Upper lobe of left lung (tissue), 6 donors: ENCODE measurements at places on chromosomes 5 and 9.

GRCh38 chr5:174145091-174145490, 99.6 kb downstream of the NSG2 start:
- no peak for DNase-seq

DNA sequence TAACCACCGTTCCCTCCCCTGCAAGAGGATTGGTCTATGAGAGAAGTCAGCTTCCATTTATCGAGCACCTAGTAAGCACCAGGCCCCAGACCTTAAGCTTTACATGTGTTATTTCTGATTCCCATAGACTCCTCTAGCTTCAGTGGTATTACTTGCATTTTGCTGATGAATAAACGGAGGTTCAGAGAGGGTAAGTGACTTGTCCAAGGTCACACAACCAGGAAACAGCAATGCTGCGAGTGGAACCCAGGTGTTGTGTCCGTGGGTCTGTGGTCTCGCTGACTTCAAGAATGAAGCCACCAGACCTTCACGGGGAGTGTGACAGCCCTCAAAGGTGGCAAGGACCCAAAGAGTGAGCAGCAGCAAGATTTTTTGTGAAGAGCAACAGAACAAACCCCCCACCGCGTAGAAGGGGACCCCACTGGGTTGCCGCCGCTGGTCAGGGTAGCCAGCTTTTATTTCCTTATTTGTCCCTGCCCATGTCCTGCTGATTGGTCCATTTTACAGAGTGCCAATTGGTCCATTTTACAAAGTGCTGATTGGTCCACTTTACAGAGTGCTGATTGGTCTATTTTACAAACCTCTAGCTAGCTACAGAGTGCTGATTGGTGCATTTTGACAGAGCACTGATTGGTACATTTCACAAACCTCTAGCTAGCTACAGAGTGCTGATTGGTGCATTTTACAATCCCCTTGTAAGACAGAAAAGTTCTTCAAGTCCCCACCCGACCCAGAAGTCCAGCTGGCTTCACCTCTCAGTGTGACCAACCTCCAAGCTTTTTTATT, 29.1 kb upstream of the KCNIP1 start:
- DNase-seq = no peak

GRCh38 chr5:127353327-127353726, 62.7 kb downstream of the MEGF10 start:
- DNase-seq = no peak

- DNase-seq = no peak
Measured at GRCh38 chr5:120358949-120359348, 105.2 kb upstream of the PRR16 start.

- DNase-seq = peak; percentile 67
Measured at GRCh38 chr9:13033959-13034693, 245.4 kb downstream of the MPDZ start.

- no peak for DNase-seq
Measured at GRCh38 chr5:74127381-74128320, 501.7 kb downstream of the ARHGEF28 start.

DNA sequence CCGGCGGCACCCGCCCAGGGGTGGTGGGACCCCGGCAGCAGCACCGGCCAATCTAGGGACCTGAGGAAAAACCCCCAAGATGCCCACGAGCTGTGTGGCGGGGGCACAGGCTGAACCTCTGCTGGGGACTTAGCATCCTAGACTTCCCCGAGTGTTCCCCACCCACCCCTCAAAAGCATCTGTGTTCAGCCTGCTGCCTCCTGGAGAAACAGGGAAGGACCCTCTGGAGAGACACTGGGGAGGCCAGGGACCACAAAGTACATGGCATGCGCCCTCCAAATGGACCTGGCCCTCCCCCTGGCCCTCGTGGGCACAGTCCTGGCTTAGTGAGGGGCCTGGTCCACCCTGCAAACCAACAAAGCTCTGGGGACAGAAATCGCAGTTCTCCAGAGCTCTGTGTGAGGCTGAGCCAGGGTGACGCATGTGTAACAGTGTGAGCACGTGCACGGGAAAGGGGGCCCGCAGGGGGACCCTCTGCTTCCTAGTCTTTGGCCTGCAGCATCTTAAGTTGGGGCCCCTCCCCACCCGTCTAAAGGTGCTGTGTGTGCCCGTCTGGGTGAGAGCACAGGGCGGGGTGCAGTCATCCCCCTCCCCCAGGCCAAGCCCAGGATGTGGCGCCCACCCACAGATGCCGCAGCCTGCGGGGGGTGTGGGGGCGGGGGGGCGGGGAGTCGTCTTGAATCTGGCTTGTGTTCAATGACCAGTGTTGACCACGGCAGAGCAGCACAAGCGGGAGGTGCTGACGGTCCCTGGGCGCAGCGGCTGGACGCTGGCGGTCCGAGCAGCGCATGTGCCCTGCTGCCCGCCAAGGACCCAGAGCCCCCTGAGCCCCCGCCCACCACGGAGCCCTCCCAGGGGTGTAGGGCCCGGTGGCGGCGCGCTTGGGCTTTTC, 672 bp upstream of the KCNT1 start:
- no peak for DNase-seq

DNA sequence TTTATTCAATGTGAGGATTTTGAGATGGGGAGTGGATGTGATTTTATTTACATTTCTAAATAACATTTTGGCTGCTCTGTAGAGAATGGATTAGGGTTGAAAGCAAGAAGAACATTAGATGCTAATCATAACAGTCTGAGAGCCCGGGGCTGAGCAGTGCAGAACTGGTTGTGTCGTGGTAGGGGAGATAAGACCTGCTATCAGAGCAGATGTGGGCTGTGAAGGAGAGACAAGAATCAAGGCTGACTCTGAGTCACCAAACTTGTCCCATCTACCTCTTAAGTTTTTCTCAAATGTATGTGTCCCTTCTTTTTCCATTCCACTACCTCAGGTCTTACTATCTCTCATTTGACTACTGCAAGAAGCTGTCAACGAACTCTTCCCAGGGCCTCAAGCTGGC, 35.4 kb upstream of the SLC28A3 start:
- no peak for DNase-seq

DNA sequence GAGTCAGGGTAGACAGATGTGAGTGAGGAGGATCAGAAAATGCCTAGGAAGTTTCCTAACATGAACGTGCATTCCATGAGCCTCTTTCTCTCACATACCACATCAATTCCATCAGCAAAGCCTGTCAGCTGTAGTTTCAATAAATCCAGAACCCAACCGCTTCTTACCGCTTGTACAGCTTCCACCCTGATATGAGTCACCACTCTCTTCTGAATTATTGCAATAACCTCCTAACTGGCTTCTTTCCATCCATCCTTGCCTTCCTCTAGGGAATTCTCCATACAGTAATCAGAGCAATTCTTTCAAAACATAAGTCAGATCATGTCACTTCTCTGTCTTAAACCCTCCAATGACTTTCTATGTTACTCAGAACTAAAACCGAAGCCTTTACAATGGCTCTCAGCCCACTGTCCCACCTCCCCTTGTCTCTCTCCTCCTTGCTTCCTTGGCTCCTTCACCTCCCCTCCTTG, 8.1 kb upstream of the RAD23B start:
- DNase-seq = no peak

DNA sequence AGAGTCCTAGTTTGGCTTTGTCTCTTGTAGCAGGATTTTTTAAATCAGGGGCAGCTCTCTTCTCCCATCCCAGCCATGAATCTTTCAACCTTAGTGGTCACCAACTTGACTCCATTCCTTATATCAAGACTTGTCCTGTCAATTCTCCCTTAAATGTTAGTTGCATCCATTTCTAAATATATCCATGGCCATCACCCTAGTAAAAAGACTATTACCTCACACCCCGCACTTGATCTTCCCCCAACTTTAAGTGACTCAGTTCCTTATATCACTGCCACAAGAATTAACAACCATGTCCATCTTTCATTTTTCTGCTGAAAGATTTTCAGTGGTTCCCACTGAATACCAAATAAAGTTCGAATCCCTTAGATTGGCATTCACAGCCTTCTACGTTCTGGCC, 67.0 kb downstream of the STX17 start:
- DNase-seq = no peak

DNA sequence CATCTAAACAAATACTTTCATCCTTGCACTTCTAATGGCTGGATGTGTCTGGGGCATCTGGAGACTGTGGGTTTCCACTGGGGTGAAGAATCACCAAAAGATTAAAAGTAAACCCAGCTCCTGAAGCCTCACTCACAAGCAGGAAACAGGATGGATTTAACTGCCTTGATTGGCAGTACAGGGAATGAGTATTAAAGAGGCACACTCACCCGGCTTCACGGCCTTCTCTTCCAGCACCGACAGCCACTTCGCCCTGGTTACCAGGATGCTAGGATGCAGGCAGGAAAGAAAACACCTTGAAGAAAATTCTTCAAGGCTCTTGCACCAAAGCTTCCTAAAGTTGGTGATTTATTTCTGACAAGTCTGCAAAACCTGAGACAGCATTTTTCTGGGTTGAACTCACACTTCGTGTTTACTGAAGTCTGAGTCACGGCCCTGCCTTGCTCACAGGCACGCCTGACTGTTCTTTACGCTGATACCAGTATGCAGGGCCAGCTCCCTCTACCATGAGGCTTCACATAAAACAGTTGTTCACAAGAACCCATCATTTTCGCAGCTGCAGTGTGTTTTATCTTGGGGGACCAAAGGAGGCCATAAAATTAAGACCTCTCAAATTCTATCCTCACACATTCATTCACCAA, 56.5 kb upstream of the ZNF354A start:
- DNase-seq = peak; percentile 52

GRCh38 chr9:119280740-119281485, 88.3 kb downstream of the BRINP1 start:
- no peak for DNase-seq

GRCh38 chr9:128271112-128271511, 4.7 kb downstream of the GOLGA2 start:
- DNase-seq = no peak

- no peak for DNase-seq
Measured at GRCh38 chr5:159751459-159751858, 164.8 kb upstream of the ADRA1B start.

DNA sequence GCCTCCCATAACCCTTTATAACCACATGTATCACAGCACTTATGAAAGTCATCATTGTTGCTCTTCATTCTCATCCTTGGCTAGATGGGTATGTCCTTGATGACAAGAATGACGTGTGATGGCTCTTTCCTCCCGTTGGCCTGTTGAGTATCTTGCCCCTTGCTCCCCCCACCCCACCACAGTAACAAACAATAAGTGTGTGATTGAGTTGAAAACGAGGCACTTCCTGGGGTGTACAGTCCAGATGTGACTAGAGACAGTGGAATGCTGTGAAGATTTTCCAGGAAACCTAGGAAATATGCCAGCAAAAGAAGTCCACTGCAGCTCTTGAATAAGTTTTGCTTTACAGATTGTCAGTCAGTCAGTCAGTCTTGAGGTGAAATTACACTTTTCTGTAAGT, 262.5 kb downstream of the ELAVL2 start:
- DNase-seq = no peak

DNA sequence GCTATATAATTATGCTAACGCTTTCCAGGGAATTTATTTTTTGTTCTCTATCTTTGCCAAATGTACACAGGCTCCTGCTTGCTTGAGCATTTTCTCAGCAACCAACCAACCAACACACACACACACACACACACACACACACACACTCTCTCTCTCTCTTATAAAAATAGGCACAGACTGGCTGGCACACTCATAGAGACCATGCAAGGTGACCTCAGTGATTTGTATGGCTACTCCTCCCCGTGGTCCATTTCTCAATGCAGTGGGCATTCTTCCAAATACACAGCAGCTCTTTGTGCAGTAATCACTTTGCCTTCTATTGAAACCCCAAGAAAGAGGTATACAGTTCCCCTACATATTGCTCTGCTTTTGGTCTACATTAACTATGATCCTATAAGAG, 416.0 kb downstream of the MAN2A1 start:
- DNase-seq = no peak

- DNase-seq = no peak
Measured at GRCh38 chr9:12538842-12539579, 154.2 kb upstream of the TYRP1 start.

DNA sequence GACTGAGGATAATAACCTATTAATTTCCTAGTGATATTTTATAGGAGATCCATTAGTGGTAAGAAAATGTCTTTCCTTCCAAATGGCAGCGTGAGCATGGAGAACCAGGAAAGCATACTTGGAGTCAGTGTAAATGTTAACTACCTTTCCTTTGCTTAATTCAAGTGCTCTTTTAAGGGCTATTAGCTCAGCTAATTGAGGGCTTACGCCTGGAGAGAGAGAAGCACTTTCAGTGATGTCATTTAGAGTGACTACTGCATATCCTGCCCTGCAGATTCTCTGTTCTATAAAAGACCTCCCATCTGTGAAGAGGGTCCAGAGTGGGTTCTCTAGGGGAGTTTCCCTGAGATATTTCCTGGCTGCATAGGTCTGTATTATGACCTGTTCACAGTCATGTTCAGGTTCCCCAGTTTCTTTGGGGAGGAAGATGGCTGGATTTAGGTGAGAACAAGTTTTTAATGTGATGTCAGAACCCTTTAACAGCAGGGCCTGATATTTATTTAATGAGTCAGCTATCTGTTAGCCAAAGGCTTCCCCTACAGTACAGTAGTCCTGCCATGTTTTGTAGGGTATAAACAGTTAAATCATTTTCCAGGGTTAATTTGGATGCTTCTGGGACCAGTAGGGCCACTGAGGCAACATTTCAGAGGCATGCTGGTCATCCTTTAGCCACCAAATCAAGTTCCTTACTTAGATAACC, 89.6 kb downstream of the TRIM36 start:
- DNase-seq = no peak

DNA sequence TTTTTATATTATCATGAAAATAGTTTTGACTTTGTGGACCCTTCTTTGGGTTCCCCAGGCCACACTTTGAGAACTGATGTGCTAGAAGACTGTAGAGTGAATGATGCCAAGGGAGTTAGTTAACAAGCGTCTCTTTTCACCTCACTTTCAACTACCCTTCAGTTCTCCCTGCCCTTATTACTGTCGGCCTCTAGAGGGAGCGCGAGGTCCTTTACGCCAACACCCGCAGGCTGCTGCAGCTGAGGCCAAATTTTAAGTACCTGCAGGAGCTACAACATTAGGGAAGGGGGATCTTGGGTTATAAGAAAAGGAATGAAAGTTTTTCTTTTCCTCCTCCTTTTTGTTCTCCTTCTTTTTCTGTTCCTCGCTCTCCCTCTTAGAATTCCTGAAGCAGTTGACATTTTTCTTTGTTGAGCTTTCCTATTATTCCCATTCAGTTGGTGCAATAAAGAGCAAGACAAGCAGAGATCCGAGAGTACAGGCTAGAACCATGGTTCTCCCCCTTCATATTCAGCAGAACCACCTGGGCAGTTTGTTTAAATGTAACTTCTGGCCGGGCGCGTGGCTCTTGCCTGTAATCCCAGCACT, 84.0 kb downstream of the ZFAND5 start:
- peak; percentile 79 for DNase-seq

- DNase-seq = no peak
Measured at GRCh38 chr9:89482901-89483361, 15.0 kb downstream of the SEMA4D start.

GRCh38 chr9:75588808-75589207, 301.7 kb upstream of the PCSK5 start:
- DNase-seq = no peak

DNA sequence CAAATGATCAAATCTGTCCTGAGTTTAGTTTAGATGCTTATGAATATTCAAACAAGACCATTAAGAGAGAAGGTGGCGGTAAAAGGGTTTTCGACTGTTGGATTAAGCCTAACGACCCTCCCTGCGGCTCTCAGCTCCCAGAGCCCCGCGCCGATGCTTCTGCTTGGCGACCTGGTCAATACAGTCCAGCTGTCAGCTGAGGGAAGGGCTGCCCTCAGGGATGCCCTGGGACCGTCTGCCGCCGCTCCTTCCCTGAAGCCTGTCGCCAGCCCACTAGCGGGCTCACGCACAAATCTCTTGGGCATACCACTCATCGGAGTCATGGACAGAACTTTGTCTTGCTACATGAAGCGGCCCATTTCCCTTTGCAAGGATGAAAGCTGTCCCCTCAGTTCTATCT, 136.6 kb upstream of the RAPGEF1 start:
- no peak for DNase-seq
